Iris pigment epithelial cell (primary cell): ENCODE measurements at places on chromosomes 3 and 15.

DNA sequence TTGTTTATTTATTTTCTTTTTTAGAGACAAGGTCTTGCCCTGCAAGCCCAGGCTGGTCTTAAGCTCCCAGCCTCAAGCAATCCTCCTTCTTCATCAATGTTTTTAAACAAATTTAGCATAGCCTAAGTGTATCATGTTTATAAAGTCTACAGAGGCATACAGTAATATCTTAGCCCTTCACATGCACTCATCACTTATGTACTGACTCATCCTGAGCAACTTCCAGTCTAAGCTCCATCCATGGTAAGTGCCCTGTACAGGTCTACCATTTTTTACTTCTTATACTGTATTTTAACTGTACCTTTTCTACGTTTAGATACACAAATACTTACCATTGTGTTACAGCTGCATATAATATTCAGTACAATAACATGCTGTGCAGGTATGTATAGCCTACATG lies 860.0 kb downstream of the FHIT start:
- no peak for DNase-seq

DNA sequence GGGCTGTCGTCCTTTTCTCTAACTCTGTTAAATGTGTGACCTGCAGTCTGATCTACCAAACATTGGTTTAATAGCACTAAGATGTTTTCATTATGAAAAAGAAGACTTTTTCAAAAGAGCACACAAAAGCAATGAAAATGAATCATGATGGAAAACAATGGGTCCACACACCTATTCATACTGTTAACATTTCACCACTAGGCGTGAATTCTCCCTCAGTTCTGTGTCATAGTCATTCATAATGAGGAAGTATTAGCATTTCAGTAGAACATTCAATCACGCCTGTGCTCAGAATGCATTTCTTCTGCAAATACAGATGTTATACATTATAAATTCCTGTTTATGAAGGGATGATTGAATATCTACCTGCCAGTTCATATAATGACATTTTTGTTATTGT lies 35.9 kb downstream of the EIF4E3 start:
- DNase-seq: no peak

- no peak for DNase-seq
These were observed 361.4 kb downstream of the VGLL3 start for GRCh38 chr3:86629511-86629910.

- DNase-seq: peak; percentile 8
These were observed 160.3 kb downstream of the ANXA2 start for GRCh38 chr15:60237446-60237845.

- no peak for DNase-seq
These were observed 62.8 kb downstream of the XXYLT1 start for GRCh38 chr3:195208183-195208582.

DNA sequence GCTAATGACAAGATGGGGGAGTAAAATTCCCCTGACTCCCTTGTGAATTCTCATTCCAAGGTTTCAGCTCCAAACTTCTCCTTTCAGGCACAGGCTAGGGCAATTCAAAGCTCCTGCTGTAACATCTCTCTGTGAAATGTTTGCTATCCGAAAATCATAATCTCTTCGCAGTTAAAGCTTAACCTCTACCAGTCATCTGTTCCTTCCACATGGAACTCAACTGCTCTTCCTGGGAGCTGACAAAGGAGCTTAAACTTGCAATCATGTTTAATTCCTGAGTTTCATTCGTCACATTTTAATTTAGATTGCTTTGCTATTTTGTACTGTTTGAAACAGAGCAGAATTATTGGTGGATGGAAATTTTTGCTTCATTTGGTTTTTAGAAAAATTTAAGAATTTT lies 328.6 kb downstream of the AGBL1 start:
- DNase-seq: no peak
